ENCODE measurements at places on chromosomes 5 and 9.
A peak's percentile ranks its signal among the peaks of the same experiment; 100 is the strongest.

DNA sequence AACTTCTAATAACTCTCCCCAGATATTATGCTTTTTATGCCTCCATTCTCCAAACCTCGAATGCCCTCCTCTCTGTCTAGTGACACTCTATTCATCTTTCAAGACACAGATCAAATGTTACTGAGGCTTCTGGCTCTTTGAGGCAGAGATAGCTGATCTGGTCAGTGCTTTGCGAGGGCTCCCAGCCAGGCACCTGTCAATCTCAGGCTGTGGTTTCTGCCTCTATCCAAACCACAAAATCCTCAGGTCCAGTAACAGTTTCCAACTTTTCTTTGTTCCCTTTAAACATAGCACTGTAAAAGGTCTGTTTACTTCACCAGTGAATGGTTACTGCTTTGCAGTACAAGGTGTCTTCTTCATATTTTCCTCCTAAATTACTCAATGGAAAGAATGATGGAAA is 11.5 kb upstream of the STK32A start:
- DNase-seq, result no peak

- no peak for DNase-seq
Observed at GRCh38 chr5:102638912-102639652, 116.0 kb upstream of the PAM start.

- no peak for DNase-seq
Observed at GRCh38 chr5:77430726-77431125, 61.4 kb downstream of the WDR41 start.

DNA sequence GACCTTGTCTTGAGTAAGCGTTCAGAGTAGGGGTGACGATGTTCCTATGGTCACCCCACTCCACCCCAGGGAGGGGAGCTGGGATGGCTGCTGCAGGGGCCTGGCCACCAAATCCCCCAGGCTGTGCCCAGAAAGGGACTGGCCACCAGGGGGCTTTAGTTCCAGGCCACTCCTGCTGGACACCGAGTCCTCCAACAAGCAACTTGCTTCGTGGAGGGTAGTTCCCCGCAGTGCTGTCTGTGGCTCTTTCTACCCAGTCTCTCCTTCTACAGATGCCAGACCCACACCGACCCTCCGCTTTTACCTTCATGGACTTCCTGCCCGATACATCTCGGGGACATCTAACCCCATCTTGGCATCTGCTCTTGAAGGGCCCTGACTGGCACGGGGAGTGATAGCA is 35.7 kb upstream of the GABRP start:
- no peak for DNase-seq

- DNase-seq, result no peak
Observed at GRCh38 chr5:179308563-179309382, 36.5 kb downstream of the ADAMTS2 start.

DNA sequence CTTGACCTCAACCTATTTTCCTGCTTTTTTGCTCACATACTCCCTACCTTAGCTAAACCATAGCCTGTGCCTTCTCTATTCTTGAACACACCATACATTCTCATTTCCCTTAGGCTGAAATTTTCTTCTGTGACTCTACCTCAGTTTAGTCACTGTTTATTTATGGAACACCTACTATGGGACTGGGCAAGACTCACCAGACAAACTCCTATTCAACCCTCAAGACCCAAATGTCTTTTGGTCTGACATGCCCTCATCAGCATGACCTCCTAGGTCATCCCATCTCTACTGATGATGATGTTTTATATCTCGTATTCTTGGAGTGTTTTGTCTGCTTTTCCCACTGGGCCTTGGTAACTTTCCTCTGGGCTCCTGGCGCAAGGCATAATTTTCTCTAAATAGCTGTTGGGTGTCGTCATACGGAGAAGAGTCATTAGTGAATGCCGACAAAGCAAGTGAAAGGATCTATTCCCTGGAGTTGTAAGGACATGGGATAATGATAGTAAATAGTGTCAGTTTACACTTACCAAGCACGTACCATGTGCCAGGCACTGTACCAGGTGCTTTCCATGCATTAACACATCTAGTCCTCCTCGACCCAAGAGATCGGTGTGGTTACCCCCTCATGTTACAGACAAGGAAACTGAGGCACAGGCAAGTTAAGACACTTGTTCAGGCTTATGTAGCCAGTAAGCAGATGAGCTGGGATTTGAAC is 22.4 kb upstream of the PITX1 start:
- no peak for DNase-seq

GRCh38 chr5:14247054-14247386 is 103.9 kb downstream of the TRIO start:
- DNase-seq, result no peak

DNA sequence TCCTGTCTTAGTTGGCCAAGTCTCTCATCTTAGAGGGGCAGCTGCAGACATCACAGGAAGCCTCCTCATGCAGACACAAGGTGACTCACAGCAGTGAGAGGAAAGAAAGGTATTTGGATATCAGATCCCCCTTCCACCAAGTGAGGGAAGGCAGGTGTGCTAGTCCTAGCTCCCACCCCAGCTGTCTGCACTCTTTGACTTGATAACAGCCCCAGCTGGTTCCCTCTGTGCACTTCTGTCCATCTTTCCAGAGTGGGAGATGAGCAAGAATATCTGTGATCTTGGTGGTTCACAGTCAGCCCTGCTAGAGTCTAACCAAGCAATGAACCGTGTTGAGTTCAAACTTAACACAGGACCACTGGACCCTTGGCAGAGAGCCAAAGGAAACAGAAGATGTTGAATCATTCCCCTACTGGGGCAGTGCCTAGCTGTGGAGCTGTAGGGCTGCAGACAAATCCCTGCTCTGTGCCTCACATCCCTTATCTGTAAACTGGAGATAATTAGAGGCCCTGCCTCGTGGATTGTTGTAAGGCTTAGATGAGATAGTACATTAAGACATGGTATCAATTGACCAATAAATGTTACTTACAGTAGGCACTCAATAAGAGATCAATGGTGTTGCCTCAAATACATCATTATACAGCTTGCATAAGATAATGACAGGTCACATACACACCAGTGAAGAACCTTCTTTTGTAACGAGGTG is 39.1 kb downstream of the SH3RF2 start:
- no peak for DNase-seq

GRCh38 chr5:103408408-103408807 is 149.8 kb downstream of the MACIR start:
- DNase-seq, result no peak

GRCh38 chr5:4879693-4880303 is 260.3 kb upstream of the ADAMTS16 start:
- peak; percentile 47 for DNase-seq

GRCh38 chr9:94867842-94868312 is 141.4 kb downstream of the AOPEP start:
- DNase-seq, result no peak

GRCh38 chr5:102753889-102754766 is 977 bp upstream of the PAM start:
- DNase-seq, result no peak

- DNase-seq, result no peak
Observed at GRCh38 chr9:110659891-110660541, 8.6 kb upstream of the MUSK start.

GRCh38 chr5:176742246-176743105 is 67.9 kb upstream of the UNC5A start:
- DNase-seq, result no peak

DNA sequence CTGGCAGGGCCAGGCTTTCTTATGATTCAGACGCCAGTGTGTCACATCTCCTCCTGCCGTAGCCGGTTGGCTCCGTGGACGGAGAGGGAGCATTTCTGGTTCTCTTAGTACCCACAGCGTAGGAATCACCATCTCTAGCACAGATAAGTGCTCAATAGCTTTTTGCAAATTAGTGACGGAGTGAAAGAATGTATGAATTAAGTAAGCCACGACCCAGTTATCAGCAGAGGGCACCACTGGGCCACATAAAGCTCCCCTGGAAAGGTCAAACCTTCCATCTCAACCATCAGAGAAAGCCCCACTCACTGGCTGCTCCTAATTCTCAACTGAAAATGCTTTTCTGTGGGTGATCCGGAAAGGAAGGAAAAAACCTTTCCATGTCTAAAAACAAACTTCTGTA is 317.0 kb upstream of the ADCY2 start:
- no peak for DNase-seq

GRCh38 chr5:65440456-65440855 is 41.3 kb downstream of the ADAMTS6 start:
- DNase-seq, result no peak

DNA sequence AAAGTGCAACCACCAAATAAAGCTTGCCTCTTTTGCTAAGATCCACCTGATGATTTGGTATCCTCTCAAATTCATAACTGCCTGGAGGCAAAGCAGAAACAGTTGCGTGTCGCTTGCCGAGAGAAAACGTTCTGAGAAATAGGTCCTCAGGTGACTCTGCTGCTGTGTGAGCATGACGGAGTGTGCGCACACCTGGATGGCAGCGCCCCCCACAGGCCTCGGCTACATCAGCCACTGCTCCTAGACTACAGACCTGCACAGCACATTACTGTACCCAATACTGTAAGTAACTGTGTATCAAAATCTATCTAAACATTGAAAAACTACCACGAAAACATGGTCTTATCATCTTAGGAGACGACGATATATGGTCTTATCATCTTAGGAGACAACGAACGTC is 87.4 kb downstream of the CAMSAP1 start:
- DNase-seq, result no peak

- DNase-seq, result no peak
Observed at GRCh38 chr9:132586830-132587591, 4.6 kb downstream of the BARHL1 start.

- DNase-seq, result no peak
Observed at GRCh38 chr5:69268899-69269298, 34.2 kb downstream of the CDK7 start.

DNA sequence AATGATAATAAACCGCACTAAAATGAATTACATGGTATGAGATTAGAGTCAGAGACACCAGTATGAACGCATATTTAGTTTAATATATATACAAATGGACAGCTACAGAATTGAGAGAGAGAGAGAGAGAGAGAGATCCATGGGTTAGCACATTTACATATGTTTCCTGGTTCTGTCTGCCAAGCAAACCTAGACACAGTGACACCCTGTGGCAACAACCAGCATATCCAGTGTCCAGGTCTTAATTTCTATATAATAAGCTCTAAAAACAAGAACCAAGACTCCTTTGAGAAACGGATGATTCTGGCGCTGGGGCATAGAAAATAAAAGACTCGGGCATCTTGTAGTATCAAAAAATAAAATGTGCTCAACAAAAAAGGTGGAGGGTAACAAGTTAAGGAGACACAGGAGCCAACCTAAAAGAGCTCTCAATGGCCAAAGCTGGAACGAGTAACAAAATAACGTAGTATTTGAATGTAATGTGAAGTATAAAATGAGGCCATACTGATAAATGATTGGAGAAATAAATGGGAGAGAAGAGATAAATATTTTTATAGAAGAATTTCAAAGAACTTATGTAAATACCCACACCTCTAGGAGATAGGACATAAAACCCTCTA is 84.5 kb downstream of the RFX3 start:
- peak; percentile 44 for DNase-seq

DNA sequence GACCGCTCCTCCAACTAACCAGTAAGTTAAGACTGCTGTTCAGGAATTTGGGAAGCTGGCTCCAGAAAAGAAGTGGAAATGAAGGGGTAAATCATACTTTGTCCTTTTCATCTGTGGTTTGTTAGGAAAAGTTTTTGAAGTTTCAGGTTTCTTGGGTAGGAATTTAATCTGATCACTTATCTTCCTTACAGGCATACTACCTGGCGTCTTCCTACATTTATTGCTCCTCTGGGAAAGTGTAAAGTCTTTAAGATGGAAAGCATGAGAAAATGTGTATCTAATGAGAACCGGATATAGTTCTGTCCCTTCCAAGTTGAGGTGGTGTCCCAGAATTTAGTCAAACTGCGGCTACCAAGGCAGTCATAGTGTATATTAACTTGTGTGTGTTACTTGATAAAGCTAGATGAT is 1.3 kb downstream of the RASA1 start:
- DNase-seq, result no peak

GRCh38 chr5:73186976-73187375 is 14.0 kb downstream of the TMEM174 start:
- no peak for DNase-seq

- no peak for DNase-seq
Observed at GRCh38 chr5:59178071-59178470, 595.2 kb downstream of the RAB3C start.

DNA sequence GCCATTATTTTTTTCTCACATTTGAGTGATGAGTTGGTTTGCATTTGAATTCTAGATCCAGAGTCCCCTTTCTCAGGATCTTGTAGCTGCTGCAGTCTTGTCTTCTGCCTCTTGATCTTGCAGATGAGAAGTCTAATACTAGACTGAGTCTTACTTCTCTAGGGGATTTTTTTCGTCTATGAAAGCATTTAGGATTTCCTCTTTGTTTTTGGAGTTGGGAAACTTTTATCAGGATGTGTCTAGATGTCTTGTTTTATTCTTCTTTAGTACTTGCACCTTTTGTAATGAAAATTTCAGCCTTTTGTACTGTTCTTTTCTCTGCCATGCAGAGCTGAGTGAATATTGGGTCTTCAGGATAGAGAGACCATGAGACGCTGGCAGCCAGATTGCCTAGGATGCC is 65.4 kb downstream of the ZNF618 start:
- DNase-seq, result no peak

DNA sequence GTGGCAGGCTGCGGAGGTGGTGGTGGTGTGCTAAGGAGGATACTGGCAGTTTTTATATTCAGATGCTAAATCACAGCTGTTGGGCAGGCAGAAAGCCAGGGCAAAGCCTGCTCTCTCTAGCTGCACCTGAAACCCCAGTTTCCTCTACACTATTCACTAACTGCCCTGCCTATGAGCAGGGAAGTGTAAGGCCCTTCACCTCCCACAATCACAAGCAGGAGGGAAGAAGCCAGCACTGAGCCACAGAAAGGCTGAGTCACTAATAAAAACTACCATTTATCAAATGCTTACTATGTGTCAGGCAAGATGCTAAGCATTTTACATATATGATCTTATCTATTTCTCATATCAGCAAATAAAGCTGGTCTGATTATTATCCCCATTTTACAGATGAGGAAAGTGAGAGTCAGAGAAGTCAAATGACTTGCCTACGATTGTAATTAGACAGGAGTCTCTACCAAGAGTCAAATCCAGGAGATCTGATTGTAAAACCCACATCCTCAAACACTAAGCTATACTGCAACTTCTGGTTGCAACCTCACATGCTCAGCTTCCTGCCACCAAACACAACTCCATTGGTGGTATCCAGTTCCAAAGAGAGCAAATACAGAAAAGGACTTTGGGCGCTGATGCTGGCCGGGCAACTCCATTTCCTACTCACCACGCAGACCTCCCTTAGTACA is 17.7 kb upstream of the IL6ST start:
- DNase-seq, result peak; percentile 26

- DNase-seq, result no peak
Observed at GRCh38 chr5:145473042-145473642, 362.0 kb downstream of the PRELID2 start.

DNA sequence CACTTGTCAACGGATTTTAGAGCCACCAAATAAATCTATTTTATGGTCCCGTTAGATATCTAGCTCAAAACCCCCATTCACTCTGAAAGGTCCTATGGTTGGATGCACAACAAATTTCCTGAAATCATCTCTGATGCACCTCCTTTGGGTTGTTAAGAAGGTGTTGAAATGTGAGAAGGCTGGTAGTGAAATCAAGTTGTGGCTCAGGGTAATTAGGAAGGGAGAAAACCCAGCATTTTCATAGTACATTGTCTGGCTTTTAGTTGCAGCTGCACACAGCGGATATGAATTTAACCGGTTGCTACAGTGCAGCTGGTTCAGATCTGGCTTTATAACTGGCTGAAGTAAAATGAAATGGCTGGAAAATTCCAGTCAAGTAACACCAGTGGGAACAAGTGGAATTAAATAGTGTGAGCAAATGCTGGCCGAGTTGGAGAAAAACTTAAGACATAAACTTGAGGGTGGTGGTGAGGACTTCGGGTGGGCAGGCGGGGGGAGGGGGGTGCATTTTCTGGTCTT is 17.6 kb downstream of the RGMB start:
- DNase-seq, result no peak
